ENCODE measurements at places on chromosomes 3 and 15. TPM values are rescaled to one million over a fixed set of nuclear protein-coding genes. Genes with fewer than 3 reads are reported as not detected.

The MESP2 gene
- total RNA-seq, result not detected

GRCh38 chr3:25820366-25820765, 30.5 kb downstream of the OXSM start:
- no peak for DNase-seq

DNA sequence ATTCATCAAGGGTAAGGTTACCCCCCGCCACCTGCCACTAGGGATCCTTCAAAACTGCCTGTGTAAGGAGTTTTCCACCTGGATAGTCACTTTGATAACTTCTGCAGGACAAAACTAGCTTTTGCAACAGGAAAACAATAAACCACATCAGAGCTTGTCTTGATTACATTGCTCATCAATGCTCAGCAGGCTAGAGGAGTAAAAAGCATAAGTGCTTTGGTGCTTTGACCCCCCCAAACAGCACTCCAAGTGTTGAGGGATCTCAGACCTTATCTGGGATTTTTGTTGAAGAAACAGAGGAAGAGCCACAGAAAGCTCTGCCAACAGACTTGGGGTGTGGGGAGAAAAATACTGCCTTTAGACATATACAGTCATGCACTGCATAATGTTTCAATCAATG, 10.8 kb upstream of the PHLDB2 start:
- DNase-seq, result no peak

DNA sequence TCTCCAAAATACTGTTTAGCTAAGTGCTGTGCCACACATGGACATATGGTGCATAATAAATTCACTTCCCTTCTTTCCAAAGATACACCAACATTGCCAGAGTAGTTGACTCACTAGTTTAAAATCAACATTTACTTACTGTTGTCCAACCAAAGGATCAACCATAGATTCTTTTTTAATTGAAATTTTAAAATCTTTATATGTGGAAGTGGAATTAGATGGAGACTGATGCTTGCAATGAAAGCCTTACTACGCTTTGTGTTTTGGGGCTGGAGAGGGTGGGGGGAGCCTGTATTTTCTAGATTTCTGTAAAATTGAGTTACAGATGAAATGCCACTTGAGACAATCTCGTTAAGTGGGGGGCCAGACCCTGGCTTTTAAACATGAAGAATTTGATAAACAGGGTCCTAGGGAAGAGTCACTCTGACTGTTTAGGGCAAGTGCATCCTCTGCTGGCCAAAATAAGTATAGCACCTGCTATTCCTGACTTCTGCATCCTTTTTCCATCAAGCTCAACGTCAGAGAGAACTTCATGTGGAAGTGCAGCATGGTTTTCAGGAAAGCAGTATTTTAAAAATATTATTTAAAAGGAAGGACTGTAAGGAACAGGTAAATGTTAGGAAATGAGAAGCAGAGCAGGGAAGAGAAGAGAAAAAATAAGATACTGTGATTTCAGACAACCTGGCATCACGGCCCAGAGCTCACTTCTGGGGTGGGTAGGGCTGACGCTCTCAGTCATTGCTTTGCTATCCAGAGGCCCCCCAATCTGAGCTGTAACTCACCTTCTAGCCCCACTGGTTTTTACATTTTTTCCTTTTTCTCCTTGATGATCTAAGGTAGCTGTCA, 76.7 kb downstream of the BOC start:
- no peak for DNase-seq

All from esophagus squamous epithelium (tissue), 5 donors.